Muscle of back (tissue), 13 donors: ENCODE measurements at places on chromosomes 5 and 9.

GRCh38 chr5:81326554-81326953 is 25.2 kb downstream of the ZCCHC9 start:
- no peak for DNase-seq

- DNase-seq = no peak
These were observed 90.7 kb downstream of the MAMDC2 start for GRCh38 chr9:70134360-70134759.

GRCh38 chr5:61582205-61582820 is 250.3 kb downstream of the ZSWIM6 start:
- DNase-seq = no peak

GRCh38 chr5:124745928-124746915 is at the start of gene ZNF608:
ZNF608 (minus strand) TSS chr5:124746639; CDS start chr5:124744989, 1,650 bp downstream.
- peak; percentile 92 for DNase-seq

DNA sequence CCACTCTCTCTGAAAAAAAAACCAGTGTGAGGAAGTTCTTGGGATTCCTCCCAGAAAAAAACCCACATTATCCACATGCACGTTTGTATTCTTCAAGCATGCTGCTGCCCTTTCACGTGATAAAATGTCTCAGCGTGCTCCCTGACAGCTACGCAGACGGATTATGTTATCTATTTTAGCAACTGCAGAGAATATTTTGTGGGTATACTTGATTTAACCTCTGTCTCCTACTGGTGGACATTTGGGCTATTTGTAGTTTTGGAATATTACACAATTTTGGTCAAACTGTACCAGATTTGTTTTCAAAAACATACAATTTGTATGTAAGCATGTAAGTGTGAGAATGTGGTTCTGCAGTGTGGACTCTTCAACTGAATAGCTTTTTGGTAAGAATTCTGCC is 10.7 kb downstream of the PRRC2B start:
- no peak for DNase-seq

- DNase-seq = no peak
These were observed 26.7 kb upstream of the STK32A start for GRCh38 chr5:147208134-147208533.

- no peak for DNase-seq
These were observed 82.6 kb downstream of the GLDC start for GRCh38 chr9:6562871-6563430.

GRCh38 chr9:75147638-75148037 is 59.3 kb downstream of the OSTF1 start:
- no peak for DNase-seq

DNA sequence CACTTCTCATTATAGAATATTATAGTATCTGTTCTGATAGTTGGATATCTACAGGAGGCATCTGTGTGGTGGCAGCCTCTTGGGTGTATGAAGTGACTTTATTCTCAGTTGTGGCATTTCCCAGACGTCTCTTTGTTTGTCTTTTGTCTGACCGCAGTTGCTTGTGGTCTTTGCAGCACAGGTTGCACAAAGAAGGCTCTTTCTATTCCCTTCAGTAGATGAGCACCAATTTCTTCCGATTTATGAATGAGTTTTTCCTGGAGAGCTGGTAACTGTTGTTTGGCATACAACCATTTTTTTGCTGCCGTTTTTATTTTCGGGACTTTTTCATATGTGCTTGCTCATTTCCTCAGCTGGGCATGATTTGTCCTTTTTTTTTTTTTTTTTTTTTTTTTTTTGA is 56.4 kb upstream of the MYO10 start:
- DNase-seq = no peak

GRCh38 chr9:33297432-33297831 is 7.1 kb downstream of the NFX1 start:
- DNase-seq = peak; percentile 38
